Stimulated activated CD4-positive, alpha-beta T cell treated with anti-CD3 and anti-CD28 coated beads, Interleukin-1b, Interleukin-23, amount 100 ng/mL, for 24 hours (primary cell): ENCODE measurements at places on chromosomes 5 and 9.

DNA sequence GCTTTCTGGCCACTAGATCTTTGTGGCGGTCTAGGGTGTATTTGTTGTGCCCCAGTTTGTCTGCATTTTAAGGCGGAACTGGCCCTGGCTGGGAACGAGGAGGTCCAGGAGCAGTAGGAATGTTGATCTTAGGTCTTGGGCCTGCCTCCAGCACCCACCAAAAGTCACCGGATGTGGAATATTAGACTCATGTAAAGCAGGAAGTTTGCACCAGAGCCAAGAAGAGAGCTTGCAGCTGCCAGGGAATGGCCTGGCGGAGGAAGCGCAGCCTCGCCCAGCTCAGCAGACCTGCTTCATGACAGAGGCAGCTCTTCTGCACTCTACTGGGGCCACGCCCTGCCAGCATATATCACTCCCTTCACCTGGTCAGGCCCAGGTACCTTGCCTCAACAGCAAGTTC is 3.3 kb downstream of the GPX3 start:
- no peak for DNase-seq

GRCh38 chr5:36605241-36605640 is 1.2 kb upstream of the SLC1A3 start:
- DNase-seq: no peak

DNA sequence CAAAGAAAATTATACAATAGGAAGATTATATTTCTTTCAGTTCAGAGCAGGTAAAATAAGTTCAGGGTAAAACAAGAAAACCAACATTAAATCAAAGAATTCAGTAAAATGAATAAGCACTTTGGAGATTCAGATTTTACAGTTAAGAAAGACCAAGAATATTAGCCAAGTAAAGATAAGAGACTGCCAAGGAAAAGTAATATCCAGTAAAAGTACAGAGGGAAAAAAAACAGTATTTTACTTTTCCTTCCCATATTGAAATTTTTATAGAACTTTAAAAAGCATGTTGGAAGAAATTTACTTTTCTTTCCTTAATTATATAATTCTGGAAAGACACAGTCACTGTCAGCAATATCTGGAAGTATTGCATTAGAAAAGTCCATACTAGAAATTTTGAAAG is 393.4 kb downstream of the NFIB start:
- no peak for DNase-seq

DNA sequence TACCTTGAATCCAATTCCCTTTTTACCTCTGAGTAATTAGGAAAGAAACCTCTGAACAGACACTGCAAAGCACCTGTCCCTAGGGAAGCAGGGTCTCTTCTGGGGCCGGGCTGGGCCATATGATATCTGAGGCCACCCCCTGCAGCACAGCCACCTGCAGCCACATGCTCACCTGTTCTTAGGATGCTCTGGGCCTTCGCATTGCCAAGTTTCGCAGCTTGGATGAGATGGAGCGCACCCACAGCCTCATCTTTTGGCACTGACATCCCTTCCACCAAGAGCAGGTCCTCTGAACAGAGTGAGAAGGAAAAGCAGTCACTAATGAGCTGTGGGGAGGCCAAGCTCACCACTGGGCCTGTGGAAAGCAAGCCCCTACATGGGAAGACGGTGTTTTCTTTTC is 27.3 kb downstream of the CLTA start:
- no peak for DNase-seq

DNA sequence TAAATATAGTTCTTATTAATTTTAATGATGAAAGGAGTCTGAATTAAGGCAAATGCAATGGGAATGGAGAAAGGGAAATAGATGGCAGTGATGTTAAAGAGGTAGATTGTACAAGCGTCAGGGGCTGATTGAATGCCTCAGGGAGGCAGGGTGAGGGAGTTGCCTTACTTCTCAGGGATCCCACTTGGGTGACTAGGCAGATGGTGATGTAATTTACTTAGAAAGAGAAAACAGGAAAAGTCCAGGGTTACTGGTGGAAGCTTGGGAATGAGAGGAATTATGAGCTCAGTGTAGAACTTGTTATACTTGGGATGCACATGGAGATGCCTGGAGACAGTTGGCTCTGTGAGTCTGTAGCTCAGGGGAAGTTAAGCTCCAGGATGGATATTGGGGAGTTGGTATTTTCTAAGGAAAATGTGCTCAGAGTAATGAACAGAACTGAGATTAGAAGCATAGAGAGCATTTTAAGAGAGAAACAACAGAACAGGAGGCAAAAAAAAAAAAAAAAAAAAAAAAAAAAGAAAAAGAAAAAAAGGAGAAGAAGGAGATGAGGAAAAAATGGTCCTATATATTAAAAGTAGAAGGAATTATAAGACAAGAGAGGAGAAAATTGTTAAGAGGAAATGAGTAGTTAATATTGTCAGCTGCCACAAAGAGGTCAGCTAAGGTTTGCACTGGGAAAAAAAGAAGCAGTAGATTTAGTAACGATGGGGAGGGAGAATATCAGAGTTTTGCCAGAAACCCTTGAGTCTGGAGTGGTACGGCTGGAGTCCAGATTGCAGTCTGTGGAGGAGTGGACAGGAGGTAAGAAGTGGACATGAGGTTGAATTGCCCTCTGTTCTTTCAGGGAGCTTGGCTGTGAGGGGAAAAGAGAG is 88.0 kb upstream of the ELL2 start:
- no peak for DNase-seq

DNA sequence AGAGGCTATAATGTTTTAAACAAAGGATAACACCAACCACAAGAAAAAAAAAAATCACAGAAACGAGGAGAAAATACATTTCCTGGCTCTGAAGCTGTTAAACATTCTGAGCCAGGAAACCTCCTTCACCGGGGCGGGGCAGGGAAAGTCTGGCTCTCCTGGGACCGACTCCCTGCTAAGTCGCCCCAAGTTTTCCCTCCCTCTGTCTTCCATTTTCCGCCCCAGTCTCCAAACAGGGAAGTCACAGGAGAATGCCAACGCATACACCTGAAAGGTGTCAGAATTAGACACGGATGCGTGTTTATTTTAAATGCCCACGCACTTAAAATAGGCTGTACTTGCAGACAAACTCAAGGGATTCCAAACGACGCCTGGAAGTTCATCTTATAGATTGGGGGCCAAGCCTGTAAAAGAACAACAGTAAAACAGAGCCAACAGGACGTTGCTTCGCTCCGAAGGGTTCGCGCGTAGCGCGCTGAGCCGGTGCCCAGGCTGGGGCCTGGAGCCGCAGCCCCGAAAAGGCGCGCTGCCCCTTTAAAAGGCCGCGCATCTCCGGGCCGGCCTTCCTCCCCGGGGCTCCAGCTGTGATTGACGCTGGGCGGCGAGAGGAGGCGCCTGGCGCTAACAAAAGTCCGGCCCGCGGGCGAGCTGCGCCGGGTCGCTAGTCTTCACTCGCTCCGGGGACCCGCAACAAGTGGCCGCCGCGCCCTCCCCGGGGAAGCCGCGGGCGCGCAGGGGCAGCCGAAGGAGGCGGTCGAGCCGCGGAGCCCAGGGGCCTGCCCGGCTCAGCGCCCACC is at the start of gene FBXL7:
FBXL7 (plus strand) TSS at position 653 of the 797 bp plus-strand sequence.
- no peak for DNase-seq

DNA sequence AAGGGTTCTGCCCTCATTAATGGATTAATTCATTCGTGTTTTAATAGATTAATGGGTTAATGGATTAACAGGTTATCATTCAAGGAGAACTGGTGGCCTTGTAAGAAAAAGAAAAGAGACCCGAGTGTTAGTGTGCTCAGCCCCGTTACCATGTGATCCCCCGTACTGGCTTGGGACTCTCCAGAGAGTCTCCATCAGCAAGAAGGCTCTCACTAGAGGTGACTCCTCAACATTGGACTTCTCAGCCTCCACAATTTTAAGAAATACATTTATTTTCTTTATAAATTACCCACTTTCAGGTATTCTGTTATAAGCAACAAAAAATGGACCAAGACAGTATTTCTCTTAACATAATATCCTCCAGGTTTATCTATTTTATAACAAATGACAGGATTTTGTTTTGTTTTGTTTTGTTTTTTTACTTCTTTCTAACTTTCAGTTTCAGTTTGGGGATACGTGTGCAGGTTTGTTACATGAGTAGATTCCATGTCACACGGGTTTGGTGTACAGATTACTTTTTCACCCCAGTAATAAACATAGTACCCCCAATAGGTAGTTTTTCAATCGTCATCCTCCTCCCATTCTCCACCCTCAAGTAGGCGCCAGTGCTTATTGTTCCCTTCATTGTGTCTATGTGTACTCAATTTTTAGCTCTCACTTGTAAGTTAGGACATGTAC is 456.1 kb downstream of the DNAH5 start:
- DNase-seq: no peak

DNA sequence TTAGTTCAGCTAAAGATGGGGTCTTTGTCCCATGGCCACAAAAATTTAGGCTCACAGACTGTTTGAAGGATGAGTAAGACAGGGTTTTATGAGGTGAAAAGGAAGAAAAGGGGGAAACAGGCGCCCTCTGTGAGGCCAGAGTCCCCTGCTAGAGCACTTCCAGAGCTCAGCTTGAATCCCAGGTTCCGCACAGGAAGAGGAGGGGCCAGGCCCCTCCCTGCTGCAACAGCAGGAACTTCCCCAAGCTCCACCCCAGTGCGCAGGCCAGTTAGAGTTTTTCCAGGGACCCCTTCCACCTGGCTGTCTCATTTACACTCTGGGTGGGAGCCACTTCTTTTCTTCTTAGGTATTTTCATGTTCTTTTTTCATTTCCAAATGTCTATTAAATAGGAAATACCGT is 480.8 kb downstream of the PSAT1 start:
- DNase-seq: no peak
